ENCODE measurements at places on chromosomes 6 and 20.

GRCh38 chr6:129606664-129607063 is 103.3 kb downstream of the ARHGAP18 start:
- DNase-seq, result no peak

- no peak for DNase-seq
Measured at GRCh38 chr20:59820204-59821041, 113.0 kb downstream of the SYCP2 start.

GRCh38 chr6:41801380-41801779 is 13.9 kb downstream of the TOMM6 start:
- no peak for DNase-seq

GRCh38 chr6:34884996-34885395 is 2.8 kb downstream of the TAF11 start:
- no peak for DNase-seq

- DNase-seq, result no peak
Measured at GRCh38 chr6:169885831-169886230, 134.4 kb downstream of the ERMARD start.

- DNase-seq, result no peak
Measured at GRCh38 chr6:12009876-12010634, 2.1 kb upstream of the HIVEP1 start.

- DNase-seq, result no peak
Measured at GRCh38 chr6:131728296-131728939, 17.6 kb upstream of the CTAGE9 start.

DNA sequence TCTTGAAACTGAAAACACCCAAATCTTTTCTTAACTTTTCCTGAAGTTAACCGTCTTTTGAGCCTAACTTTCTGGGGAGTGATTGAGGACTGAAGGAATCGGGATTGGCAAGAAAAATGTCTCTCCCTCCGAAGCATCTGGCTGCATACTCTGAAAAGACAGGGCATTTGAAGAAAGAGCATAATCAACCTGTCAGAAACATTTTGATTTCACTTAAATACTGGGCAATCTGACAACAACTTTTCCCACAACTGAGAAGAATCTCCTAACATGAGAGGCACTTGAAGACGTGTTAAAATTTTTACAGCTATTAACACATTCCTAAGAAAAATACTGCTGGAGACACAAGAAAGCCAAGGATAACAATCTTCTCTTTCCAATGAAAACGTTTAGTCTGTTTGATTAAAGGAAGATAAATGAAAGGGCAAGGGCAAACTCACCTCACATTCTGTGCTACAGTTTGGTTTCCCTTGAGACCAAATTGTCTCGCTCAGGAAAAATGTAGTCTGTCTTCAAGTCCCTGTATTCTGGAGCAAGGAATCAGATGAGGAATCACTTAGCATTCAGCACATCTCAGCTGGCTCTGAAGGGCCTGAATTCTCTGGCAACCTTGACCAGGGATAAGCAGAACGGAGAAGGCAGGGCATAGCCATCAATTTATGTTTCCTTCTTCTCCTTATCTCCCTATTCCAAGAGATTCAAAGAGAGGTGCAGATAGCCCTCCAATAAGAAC is 76.1 kb downstream of the TBX18 start:
- no peak for DNase-seq

DNA sequence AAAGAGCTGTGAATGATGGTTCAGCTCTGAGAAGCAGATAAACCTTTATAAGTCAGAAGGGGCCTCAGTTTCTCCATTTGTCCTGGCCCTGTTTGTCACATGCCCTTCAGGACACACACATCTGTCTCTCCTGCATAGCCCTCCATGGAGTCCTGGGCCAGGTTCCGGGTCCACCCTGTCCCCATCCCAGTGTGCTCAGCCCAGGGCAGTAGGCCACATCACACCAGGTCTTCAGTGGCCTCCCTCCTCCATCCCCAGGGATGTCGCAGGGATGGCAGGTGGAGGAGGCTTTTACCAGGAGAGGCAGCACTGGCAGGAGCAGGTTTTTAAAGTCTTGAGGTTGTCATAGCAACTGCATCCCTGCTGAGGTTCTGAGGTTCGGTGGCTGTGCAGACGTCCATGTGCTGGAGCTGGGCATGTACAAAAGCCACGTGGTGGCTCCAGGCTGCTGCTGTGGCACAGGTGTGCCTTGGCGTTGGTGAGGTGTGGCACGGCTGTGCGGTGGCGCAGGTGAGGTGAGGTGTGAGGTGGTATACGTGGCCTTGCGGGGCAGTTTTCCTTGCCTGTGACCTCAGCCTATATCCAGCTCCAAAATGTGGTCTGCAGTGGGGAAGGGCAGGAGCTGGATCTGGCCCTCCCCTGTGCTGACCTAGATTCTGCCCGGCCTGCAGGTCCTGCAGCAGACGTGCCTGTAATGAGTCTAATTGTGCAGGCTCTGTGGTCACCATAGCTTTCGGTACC is 8.0 kb upstream of the NPBWR2 start:
- DNase-seq, result peak; percentile 51

- no peak for DNase-seq
Measured at GRCh38 chr6:132498638-132499037, 14.3 kb downstream of the STX7 start.

DNA sequence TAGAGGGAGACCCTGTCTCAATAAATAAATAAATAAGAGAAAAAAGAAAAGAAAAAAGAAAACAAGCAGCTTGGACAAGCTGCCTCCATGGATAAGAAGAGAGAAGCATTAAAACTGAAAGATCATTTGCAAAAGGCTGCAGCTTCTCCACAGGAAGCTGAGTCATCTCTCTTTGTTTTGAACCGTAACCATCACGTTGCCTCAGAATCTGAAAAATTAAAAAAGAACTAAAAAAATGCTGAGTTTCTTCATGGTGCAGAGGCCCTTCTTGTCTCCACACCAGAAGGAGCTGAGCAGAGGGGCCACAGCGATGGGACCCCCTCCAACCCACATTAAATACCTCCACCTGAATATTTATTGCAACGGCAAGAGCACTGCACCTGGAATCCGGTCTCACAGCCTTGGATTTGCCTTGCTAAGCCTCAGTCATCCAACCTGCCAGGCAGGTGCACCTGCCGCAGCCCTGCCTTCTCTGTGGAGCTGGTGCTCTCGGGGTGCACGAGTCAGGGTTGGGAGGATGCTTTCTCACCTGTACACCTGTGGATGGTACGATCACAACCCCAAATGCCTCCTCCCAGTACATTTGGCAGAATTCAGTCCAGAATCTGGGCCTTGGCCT is 28.1 kb downstream of the TOX2 start:
- DNase-seq, result no peak

DNA sequence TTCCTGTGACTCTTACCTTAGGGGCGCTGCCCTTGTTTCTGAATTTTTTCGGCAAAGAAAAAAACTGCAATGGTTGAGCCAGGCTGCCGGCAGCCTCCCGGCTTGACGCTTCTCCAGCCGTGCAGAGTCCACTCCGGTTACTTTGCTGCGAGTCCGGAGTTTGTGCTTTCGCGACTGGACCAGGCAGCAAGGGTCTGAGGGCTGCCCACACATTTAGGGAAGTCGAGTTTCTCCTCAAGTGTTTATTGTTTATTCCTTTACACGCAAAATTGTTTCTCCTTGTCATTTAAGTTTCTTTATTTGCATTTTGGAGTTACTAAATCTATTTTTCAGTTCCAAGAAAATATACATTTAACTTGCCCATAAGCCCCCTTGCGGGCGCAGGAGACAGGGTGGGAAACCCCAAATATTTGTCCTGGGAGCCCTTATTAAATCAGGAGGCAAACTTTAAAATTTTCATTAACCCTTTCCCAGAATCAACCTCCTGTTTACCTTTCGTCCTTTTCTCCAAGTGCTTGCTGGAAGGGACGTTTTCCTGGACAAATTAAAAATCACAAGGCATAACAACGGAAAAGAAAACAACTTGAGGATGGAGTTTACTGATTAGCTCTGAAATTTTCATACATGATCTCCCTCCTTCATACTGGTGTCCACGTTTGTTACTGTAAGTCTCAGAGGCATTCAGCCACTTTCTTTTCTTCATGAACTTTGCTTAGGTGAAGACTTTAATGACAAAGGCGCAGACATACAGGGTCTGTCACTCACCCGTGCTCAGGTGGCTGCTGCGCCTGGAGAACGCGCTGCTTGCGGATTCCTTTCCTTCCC is 1.7 kb upstream of the PDE10A start:
- DNase-seq, result no peak

DNA sequence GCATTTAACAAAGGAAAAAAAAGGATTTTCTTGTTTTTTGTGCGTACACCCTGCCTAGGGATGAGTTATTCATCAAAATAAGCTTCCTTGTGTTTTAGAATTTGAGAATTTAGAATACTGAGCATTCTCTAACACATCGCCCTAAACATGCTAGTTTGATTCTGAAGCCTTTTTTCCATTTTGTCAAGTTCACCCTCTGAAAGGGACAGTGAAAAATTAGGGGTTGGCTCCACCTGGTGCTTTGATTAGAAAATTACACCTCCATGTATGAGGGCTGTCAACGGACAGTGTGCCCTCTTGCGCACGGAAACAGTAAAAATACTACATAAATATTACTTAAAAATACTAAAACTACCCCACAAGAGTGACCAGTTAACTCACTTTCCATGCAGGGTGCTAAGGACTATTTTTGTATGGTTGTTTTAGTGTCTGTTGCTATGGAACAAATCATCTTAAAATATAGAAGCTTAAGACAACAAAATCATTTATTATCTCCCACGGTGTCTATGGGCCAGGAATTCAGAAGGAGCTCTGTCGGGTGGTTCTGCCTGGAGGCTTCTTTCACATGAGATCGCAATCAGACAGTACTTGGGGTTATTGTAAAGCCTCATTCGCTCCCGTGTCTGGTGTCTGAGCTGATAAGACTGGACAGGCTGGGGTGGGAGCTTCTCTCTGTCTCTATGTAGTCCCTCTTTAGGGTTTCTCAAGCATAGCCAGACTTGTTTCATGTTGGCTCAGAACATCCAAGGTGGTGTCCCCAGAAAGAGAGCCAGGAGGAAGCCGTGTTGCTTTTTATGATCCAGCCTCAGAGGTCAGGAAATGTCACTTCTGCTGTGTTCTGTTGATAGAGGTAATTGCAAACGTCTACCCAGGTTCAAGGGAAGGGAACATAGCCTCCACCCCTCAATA is 41.1 kb upstream of the TMEM170B start:
- DNase-seq, result peak; percentile 82

GRCh38 chr6:143691900-143692636 is 14.3 kb downstream of the PHACTR2 start:
- no peak for DNase-seq

GRCh38 chr20:53831812-53832211 is 238.2 kb upstream of the ZNF217 start:
- DNase-seq, result no peak

- peak; percentile 88 for DNase-seq
Measured at GRCh38 chr6:73732845-73733675, 37.1 kb downstream of the CD109 start.

DNA sequence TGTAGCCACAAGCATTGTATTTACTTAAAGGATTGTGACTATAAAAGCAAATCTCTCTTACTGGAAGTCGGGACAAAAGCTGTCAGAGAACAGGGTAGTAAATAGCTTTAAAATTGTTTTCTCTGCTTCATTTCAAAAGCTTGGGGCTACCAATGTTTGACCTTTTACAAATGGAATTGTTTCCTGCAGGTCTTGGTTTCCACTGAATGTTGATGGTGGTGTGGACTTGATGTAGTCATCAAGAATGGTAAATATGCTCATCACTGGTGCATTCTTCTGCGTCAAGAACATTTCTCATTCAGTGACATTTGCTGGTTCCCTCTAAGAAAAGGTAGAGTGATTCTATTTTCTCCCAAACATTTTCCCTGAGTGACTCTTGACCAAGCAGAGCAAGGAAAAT is 435.4 kb upstream of the KHDRBS2 start:
- no peak for DNase-seq

GRCh38 chr6:74091136-74091793 is 395.3 kb downstream of the CD109 start:
- no peak for DNase-seq

GRCh38 chr6:113220832-113221231 is 636.3 kb upstream of the MARCKS start:
- DNase-seq, result no peak

- DNase-seq, result no peak
Measured at GRCh38 chr6:25637960-25638434, 14.0 kb upstream of the SCGN start.

DNA sequence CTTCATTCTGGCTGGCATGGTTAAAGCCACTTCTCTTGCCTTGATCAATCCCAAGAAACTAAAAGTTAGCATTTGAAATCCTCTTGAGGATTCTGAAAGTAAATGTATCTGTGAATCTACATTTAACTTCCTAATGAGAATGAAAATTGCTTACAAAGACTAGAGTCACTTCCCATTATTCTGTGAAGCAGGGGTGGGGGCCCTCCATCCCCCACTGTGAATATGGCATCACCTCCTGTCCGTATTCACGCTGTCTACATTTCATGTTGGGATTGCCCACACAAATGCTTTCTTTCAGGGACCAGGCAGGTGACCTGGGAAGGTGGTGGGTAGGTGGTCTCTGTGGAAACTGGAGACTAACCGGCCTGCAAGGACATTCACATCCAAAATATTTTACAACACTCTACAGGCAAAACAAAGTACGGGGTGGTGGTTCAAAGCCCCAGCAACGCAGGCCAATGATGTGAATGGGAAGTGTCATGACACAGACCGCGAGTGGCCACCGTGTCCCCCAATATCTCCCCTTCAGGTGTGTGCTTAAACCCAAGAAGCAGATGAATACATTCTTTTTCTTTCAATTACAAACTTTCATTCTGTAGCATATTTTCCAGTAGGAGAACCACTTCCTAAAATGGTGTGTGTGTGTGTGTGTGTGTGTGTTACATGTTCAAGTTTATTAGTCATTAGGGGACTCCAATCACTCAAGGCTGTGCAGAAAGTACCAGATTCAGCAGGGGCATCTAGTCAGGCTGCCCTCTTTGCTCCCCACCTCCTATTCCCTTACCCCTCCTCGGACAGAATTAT is 132.2 kb downstream of the PRND start:
- DNase-seq, result no peak

GRCh38 chr20:15905661-15906060 is 667.6 kb downstream of the KIF16B start:
- DNase-seq, result no peak

DNA sequence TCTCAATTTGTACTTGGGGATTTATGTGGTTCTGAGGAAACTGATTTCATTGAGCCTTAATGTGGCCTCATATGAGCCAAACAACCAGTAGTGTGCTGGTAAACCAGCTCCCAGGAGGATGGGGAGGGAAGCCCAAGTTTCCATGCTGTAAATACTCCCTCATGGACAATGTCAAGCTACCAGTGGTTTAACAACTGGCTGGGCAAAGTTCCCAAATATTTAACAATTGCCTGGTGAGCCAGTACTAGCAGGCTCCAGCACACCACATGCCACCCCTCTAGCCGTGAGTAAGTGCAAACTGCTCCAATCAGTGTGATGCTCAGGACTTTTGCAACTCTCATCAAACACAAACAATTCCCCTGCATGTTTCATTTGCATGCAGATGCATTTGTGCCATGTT is 19.2 kb upstream of the CDKN1A start:
- DNase-seq, result no peak

- DNase-seq, result no peak
Measured at GRCh38 chr6:127841811-127842210, 59.0 kb downstream of the THEMIS start.

GRCh38 chr6:13194852-13195251 is 133.5 kb downstream of the TBC1D7 start:
- DNase-seq, result no peak
